ENCODE measurements at places on chromosomes 1 and 21.

DNA sequence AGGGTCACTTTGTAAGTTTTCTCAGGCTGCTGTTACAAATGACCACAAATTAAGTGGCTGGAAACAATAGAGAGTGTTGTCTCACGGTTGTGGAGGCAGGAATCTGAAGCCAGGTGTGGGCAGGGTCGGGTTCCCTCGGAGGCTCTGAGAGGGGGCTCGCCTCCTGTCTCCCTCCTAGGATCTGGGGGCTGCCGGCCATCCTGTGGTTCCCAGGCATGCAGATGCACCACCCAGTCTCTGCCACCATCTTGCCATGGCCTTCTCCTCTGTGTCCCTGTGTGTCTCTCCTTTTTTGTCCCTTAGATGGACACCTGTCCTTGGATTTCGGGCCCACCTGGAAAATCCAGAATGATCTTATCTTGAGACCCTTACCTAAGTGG, 4.8 kb downstream of the TP73 start:
- DNase-seq, result no peak

DNA sequence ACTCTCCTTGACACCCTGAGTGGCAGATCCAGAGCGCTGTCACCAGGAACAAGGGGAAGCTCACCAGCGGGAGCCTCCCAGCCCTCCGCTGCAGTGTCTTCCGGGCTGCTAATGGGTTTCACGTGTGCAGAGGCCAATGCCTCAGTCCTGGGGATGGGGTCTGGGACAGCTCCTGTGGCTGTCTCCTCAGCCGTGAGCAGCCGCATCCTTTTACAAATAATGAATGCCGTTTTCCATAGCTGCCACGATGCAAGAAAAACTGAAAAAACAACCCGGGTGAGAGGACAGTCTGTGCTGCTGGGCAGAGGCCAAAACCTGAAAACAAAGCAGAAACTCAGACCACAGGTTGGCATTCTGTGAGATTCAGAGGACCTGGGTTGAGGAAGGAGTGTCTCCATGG, 212.2 kb upstream of the RAB4A start:
- DNase-seq, result no peak

DNA sequence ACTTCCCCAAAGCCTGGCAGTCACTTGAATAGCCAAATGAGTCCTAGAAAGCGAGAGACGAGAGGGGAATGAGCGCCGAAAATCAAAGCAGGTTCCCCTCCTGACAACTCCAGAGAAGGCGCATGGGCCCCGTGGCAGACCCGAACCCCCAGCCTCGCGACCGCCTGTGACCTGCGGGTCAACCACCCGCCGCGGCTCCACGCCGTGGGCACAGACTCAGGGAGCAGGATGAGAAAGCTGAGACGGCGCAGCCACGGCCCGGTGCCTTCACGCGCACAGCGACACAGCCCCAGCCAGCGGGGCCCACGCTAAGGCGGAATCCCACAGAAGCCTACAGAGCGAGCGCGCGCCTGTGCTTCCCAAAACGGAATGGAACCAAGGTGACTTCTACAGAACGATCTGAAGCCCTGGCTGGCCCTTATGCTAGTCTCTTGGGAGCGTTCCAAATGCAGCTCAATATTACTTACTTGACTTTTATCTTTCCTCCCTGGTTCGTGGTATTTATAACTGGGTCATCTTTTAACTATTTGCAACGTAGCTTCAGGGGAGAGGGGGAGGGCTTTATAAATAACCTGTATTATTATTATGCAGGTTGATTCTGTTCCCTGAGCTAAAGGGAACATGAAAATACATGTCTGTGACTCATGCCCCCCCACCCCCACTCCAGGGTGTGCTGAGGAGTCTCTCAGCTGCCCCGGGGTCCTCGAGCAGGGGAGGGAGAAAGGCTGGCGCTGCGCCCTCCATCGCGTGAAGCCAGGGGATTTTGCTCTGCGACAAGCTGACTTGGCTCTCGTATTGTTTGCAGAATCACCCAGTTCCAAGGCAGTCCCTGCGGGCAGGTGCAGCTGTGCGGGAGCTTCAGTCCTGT, 1.7 kb downstream of the TSPEAR start:
- peak; percentile 34 for DNase-seq

DNA sequence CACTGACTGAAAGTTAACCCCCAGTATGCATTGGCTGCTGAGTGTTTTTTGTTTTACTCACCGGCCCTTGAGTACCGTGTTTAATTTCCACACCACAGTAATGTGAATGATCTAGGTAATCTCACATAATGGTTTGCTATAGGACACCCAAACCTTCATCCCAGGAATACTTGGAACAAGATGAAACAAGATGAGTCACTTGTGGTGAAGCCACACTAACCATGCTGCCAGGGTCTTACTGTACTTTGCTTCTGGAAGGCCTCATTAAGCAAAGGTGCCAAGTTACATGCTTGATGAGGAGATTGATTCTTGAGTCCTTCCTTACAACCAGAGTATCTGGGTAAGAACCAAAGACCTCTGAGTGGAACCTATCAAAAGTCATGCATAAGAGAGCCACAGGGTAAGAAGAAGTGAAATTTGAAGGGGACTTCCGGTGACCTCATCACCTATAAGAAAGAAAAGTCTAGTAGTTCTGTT, 163.3 kb downstream of the NRIP1 start:
- no peak for DNase-seq

DNA sequence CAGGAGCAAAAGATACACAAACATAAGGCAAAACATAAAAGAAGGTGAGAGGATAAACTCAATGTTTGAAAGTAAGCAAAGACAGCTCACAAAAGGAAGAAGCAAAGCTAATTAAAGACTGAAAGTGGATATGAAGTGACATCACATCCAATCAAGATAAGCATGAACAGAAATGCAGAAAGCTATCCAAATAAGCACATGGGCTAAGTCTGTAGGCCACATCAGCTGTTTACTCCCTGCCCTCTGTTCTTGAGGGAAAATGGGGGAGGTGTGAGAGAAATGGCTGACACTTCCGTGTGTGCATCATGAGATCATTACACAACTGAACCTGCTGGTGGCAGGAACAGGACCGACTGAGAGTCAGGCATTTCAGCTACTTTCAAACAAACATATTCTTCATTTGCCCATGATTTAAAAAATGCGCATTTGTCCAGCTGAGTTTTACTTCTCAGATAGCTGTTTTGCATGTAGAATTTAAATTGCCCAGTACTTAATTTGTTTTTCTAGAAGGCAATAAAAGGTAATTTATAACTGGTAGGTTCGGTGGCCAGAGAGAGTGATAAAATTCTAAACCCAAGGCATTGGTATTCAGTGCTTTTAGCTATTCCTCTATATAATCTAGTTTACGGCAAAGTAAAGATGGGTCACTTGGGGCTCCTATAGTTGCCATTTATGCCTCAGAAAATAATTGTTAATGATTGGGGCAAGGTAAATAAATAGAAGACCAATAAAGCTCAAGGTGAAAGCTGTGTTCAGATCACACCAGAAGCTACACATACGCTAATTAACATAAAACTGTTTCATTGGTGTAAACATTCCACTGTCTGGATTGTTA, 27.2 kb upstream of the MAN1A2 start:
- DNase-seq, result peak; percentile 93

DNA sequence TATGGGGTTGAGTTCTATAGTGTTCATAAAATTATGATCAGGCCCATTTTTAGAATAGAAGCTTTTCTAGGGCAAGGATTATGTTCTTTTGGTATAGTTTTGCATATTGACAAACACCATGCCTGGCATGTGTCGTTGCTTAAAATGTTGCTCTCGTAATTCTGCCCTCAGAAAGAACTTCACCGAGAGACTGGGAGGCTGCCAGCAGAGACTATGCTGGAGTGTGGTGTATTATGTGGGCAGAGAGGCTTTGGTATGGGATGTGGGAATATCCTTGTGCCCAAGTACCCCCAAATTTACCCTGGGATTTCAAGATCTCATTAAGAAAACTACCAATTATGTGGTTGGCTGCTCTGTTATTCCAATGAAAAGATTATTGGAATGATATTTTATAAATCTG, 27.9 kb downstream of the PGM1 start:
- no peak for DNase-seq

DNA sequence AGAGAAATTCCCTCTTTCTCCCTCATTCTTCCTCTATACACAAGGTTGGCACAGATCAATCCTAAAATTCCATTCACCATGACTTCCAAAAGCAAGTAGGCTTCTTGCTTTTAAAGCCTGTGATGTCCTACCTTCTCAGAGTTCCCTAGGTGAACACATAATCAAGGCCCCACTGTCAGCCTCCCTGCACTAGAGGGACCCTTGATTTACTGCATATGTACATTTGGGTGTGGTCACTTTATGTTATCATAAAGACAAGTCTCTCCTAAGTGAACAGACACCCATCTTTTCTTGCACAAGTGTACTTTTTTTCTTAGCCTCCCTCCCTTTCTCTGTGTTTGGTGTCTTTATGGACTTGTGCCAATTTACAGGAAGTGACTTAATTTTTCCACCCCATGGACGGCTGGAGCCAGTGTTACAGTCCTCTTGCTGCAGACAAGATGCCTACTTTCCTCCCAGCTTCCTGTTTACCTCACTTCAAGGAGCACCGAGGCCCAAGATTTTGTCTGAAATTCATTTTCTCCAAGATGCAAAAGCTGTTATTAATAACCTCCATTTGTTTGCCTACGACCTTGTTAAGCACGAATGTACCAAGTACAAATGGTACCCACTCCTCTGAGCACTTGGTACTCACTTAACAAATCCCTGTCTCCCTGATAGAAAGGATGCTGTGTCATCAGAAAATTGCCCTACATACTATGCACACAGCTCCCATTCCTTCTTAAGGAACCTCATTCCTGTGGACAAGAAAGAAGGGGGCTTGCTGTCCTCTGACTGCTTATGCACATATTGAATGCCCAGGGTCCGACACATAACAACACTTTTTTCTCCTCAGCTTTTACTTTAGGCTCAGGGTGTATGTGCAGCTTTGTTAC, 82.8 kb upstream of the SLC44A3 start:
- DNase-seq, result no peak

DNA sequence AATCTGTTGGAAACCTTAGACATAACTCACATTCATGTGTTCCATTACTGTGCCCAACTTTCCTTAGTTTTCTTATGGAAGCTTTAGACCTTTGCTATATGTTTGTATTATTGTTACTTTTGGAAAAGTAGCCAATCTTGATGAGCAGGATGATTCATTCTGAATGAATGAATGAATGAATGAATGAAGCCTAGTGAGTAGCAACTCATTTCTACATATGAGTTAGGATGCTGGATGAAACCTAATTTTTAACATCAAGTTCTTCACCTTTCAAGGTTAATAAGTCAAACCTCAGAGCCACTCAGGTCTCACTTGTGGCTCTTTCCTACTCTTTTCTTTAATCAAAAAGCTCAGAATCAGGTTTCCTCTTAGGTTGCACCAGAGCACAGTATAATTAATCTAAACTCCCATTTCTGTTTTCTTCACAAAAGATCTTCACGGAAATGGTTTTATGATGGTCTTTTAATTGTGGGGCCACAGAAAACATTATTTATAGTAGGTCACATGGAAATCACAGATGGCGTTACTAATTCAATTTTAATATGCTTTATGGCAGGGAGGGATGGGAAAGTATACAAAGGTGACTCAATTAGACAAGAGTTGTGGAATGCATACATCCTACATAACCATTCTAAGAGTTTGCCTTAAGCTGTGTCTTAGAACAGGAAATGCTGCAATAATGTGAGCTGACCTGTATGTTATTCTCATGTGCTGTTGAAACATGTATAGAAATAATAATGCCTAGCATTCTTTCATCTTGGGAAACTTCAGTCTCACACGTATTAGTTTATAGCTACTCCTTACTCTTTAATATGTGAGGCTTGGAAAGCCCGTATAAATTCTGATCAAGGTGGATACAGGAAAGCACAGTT, 4.5 kb upstream of the DDX59 start:
- no peak for DNase-seq

All from NCI-H526 (cell line).